Naive B cell (primary cell): ENCODE measurements at places on chromosomes 5 and 9. TPM values are rescaled to one million over a fixed set of nuclear protein-coding genes. Genes with fewer than 3 reads are reported as not detected.
A peak's percentile ranks its signal among the peaks of the same experiment; 100 is the strongest.

DNA sequence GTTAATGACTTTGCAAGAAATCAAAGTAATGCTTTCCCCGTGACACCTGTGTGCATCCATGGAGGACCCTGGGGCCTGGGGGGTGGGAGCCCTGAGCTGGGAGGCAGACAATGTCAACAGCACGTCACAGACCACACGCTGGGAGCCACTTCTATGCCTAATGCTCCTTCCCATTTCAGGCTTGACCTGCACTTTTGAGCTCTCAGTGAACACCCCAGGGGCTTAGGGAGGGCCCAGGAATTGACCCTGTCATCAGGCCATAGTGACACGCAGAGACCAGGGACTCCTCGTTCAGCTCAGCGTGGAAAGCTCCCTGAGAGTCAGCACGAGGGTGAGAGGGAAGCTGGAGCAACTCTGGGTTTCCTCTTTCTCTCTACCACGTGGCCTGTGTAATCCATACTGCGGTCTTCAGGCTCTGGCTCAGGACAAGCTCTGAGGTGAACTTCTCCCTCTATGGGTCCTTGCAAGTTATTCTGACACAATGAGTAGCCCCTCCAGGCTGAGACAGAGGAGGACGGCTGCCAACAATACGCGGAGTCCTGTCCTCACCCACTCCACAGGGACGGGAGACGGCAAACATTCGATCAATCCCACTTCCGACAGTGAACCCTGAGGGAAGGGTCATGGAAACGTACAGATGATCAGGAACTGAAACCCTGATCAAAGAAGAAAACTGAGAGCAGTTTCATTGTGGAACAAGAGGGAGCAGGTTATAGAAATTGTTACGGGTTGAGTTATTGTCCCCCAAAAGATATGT is 130.8 kb upstream of the IRX4 start:
- no peak for DNase-seq

The SNCAIP gene
- not detected for polyA plus RNA-seq

DNA sequence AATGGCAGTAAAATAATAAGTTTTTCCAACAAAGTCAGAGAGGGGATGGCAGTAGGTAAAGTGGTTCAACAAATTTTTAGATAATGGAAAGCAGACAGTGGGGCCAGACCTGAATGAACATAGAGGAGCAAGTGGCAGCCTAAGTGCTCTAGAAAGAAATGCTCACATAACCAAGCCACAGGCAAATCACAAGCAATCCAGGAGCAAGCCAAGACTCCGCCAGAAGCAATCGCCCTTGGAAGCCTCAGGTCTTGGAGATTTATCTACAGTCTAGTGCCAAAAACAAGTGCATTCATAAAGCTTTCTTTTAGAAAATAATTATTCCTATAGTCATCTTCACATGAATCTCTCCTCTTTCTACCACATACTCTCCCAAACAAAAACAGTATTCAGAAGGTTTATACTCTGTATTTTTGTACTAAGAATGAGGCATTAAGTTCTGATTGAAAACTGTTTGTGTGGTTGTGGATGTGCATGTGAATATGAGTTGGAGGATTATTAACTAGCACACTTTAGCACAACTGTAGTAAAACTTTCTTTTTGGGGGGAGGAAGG is 375.5 kb downstream of the CDH9 start:
- DNase-seq, result no peak

DNA sequence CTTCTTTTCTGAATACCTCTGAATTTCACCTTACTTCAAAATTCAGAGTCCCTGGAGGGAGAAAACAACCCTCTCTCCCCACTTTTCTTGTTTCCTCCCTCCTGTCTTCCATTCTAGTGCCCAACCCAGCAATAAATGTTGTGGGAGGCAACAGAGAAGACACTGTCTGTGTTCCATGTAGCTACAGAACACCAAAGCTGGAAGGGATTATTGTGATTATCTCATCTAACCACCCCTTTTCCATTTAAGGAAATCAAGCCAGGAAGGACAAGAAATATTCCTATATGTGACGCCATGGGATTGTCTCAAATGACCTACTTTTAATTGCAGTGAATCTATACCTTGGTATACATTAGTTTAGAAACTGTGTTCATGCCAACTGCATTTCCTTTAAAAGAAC is 476.6 kb upstream of the TNC start:
- DNase-seq, result no peak

DNA sequence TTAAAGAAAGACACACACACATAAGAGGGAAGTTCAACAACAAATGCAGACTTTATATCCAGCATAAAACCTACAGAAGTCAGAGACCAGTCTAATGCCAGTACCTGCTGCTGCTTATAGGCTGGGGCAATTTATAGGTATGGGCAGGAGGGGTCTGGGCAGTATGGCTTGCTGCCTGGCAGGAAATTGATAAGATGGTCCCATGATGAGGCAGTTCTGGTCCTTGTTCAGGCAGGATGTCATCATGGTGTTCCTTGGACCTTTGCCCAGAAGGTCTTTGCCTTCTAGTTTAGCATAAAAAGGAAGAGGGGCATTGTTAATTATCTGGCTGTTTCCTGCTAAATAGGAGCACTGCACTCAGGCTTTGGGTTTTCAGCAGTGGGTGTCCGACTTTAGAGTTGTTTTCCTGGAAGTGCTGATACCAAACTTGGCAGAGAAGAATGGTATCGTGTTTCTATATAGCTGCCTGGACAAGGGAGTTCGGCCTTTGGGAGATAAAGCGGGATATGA is 10.4 kb upstream of the PDCD1LG2 start:
- DNase-seq, result no peak

The GADD45G gene
- polyA plus RNA-seq, result 0.45 TPM

The PARP8 gene
- polyA plus RNA-seq, result 63.7 TPM

DNA sequence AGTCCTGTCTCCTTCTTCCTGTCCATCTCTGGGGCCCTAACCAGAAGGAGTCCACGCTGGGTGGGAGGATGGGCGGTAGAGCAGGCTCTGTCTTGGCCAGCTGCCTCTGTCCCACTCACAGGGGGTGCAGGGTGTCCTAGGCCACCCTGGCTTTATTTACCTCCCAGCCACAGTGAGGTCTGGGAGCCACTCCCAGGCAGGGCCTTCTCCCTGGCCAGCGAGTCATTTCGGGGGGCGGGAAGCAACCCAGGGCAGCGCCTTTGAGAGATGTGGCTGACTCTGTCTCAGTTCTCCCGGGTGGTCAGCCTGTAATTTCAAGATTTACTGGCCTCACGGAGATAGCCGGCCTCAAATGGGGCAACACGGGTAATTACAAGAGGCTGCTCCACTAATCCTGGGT is 67.4 kb upstream of the PTCH1 start:
- no peak for DNase-seq

GRCh38 chr5:146426853-146427618 is 20.1 kb upstream of the TCERG1 start:
- peak; percentile 27 for DNase-seq

The PAXX gene
- polyA plus RNA-seq, result 31.9 TPM
